ENCODE measurements at places on chromosomes 3 and 15.

GRCh38 chr3:18127174-18127858, 297.8 kb downstream of the SATB1 start:
- no peak for DNase-seq

DNA sequence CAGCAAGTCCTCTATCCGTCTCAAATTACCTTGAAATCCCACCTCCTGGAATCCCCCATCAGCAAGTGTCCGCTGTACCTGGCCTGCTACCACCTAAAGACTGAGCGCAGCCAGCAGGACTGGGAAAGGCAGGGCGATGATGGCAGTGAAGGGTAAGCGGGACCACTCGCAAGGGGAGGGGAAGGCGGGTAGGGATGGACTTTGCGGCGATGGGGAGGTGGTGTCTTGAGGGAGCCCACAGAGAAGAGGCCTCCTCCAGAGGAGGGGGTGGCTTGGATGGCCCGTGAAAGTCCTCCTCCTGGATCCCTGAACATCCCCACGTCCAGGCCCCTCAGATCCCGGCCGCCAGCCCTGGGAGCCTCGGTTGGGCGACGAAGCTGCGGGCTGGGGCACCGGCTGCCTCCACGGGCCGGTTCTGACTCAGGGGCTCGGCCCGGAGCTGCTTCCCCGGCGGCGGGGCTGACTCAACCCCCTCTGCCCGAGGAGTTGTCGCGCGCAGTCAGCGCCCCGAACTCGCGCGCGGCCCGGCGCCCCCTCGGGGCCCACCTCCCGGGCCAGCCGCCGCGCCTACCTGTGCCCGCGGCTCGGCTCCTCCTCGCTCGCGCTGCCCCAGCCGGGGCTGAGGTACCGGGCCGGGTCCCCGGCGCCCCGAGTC, 512 bp downstream of the LARP6 start:
- no peak for DNase-seq

GRCh38 chr15:29283381-29283780, 13.8 kb upstream of the NSMCE3 start:
- no peak for DNase-seq

DNA sequence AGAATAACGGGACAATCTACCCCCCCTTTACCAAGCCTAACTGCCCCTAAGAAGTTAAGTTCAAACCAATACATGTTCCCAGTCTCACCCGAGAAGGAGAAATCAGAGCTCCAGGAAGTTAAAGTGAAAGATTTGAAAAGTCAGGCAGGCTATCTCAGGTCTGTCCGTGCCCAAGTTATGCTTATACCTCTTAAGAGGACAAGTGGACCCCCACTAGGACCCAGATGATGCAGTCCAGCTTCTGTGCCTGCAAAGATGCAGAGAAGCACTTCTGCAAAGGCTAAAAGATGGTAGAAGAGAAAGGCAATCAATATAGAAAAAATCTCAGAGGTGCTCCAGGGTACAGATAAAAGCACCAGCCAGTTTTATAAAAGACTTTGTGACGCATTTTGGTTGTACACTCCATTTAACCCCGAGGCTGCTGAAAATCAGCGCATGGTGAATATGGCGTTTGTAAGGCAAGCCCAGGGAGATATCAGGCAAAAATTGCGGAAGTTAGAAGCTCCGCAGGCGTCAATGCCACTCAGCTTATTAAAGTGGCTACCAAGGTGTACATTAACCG, 9.8 kb upstream of the SLC9C1 start:
- DNase-seq: peak; percentile 30

DNA sequence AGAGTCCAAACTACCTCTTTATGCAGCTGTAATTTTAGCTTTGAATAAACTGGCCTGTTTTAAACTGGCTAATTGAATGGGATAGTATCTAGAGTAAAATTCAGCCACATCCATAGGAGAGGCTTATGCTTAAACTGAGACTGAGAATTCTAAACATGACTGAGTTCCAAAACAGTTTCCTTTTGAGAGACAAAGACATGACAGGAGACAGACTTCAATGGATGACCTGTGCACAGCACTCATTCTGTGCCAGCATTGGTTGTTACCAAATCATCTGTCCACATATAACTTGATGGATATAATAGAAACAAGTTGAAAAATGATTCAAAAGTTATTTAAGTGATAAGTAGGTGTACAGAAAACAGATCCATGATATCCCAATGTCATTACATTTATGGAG, 20.9 kb downstream of the IL12A start:
- no peak for DNase-seq

- no peak for DNase-seq
Measured at GRCh38 chr15:86906376-86906775, 826.7 kb downstream of the AGBL1 start.

DNA sequence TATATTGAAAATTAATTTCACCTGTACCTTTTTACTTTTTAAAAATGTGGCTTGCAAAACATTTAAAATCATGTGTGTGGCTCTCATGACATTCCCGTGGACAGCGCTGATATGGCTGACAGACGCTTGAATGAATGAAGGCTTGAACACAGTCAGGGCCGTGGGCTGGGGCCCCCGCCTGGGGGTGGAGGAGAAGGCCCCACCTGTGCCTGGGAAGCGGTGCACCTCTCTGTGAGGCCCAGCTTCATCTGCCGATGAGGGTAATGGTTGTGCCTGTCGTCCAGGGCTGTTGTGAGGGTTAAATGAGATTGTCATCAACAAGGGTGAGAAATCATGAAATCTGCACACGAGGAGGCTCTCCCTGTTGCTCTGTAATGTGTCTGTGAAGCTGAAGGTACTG, 85.9 kb upstream of the PRR23E start:
- no peak for DNase-seq

DNA sequence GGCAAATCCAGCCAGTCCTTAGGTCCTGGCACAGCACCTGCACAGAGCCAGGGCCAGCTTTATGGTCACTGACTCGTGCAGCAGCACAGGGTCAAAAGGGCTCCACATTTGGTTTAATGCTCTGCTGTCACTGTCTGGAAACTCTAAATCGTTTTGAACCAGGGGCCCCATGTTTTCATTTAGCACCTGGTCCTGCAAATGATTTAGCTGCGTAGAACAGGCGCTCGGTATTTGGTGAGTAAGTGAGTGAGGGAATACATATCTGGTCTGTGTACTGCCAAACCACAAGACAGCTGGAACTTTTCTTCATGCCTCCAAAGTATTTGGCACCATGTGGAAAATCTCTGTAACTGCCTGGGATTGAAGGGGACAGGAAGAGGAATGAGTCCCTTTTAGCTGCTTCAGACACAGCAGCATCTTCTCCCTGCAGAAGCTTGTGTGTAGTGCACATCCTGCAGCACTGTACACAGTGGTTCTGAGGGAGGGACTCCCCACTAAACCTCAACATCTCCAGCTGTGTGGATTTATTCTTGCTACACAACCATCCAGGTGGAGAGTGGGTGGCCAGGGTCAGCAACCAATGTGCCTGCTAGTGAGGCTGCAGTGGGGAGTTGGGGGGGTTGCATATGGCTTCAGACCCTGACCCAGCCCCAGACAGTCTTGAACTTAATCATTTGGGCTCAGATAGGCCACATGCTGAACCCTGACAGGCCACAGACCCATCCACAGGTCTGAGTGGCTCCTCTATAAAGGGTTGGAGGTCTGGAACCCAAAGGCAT, 1.1 kb downstream of the SH2D7 start:
- DNase-seq: peak; percentile 91

- DNase-seq: peak; percentile 44
Measured at GRCh38 chr3:69005071-69005790, 8.3 kb downstream of the EOGT start.

GRCh38 chr3:98779541-98780335, 16.6 kb downstream of the ST3GAL6 start:
- DNase-seq: peak; percentile 70

DNA sequence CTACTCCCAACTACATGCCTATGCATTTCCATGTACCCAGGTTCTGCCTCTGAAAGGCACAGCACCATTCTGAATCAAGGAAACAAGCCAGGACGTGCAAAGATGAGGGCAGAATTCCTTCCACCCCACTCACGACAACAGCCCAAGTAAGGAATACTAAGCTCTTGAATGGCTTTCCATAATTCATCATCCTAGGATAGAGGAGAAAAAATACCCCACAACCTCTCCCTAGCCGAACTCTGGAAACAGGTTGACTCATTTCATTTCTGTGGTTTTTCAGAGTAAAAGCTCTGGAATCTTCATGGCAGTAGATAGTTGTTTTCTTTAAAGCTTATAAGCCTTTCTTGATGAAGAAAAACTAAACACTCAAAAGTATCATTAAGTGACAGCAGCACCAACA, 77.8 kb downstream of the PDZRN3 start:
- DNase-seq: peak; percentile 98

DNA sequence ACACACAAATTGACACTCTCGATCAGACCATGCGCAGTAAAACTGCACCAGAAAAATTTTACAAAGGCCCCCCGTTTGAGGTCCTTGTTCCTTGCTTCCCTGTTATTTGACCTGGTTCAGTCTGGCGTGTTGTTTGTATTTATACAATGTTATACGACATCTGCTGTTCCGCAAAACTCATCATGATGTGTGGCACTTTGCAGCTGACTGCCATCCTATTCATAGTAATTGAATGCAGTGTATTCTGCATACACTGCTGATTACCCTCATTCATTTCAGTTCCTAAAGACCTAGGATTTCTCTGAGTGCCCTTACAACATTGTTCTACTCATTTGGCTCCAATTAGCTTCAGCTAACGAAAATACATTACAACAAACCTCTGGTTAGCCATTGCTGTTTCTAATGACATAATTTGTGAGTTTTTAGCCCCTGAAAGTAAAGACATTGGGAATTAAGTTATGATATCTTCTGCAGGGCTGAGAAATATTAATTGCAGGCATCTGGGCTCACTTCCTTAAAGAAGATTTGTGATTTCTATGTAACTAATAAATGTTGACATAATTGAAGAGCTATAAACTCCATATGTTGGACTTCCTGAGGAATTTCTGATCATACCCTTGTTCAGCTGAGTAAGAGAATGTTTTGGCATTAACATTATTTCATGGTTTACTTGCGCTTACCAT, 75.7 kb downstream of the C3orf38 start:
- DNase-seq: peak; percentile 35

GRCh38 chr15:35979608-35980007, 433.6 kb upstream of the DPH6 start:
- DNase-seq: no peak

- DNase-seq: no peak
Measured at GRCh38 chr15:75736256-75736655, 23.6 kb upstream of the CSPG4 start.

DNA sequence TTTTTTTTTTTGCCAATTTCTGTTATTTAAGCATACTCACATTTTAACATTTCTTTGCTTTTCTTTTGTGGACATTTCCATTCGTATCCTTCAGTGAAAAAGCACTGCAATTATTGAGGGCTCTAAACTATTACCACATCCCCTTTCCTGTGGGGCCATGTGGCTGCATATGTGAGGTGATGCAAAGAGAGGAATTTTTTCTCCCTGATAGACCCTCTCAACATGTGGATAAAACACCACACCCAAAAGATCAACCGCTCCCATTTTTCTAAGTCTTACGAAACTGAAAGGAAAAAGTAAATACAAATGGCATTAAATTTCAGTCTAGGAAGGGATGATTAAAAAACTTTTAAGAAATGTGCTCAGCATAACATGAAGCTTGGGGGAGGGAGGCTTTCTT, 68.8 kb downstream of the DNAJC13 start:
- peak; percentile 43 for DNase-seq

- DNase-seq: no peak
Measured at GRCh38 chr3:133457465-133458067, 57.7 kb downstream of the BFSP2 start.

- DNase-seq: peak; percentile 23
Measured at GRCh38 chr3:52243791-52244628, 1.5 kb upstream of the PPM1M start.

- DNase-seq: no peak
Measured at GRCh38 chr3:1960506-1960905, 138.2 kb upstream of the CNTN4 start.

- DNase-seq: peak; percentile 36
Measured at GRCh38 chr3:105352976-105353375, 13.7 kb upstream of the ALCAM start.

- peak; percentile 66 for DNase-seq
Measured at GRCh38 chr3:136547293-136547692, 204.9 kb downstream of the STAG1 start.

DNA sequence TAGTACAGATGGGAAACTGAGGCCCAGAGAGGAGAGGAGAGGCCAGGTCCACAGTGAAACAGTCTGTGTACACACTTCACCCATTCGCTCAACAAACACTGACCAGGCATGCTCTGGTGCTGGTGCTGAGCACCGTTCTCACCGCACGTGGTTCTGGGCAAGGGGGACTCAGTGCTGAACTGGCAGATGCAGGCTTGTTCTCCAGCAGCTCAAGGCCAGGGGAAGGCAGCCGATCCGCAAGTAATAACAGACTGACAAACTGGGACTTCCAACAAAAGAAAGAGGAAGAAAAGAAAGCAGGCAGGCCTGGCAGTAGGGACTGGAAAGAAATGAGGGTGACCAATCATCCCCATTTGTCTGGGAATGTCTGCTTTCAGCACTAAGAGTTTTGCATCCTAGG, 25.6 kb upstream of the LINGO1 start:
- no peak for DNase-seq

GRCh38 chr3:64924961-64925360, 237.2 kb upstream of the ADAMTS9 start:
- DNase-seq: peak; percentile 12

GRCh38 chr3:159260049-159260662, 458.3 kb downstream of the MFSD1 start:
- peak; percentile 78 for DNase-seq

DNA sequence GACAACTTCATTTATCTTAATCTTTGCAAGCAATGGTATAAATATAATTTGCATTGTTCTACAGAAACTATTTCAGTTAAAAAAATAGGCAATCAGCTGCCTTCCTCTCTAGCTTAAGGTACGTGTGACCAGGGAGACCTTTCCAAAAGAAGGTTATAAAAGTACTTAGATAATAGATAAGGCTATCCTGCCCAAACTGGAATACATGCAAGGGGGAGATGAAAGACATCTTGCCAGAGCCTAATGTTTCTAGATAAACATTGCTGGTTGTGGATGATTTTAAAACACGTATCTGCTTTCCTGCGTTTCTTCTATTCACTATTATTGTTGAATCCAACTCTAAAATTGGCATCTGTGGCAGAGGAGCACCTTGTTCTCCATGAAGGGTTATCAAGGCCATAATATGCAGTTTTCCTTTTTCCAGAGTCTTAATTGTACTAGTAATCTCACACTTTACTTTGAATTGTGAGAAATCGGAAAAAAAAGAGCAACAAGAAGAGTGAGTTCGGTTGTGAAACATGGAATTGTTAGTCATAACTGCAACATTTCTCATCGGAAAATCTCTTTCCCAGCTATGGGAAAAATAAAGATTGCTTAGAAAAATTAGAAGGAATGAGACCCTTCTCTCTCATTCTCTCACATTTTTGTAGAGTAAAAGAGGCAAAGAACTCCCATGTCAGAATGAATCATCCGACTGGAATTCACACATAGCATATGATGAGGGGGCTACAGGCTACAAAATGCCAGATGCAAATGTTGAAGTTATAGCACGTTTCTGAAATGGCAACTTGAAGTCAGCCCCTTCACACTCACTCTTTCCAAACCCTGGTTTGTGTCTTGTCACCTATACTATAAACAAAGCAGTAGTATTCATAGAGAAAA, 936.1 kb upstream of the NR2F2 start:
- peak; percentile 82 for DNase-seq

GRCh38 chr15:43769584-43770228, 7.1 kb downstream of the ELL3 start:
- DNase-seq: peak; percentile 59

- DNase-seq: no peak
Measured at GRCh38 chr3:107985496-107985895, 105.3 kb downstream of the CD47 start.
